GM03348 (cell line): ENCODE measurements at places on chromosomes 2 and 18.

GRCh38 chr18:45780568-45780967 is 44.9 kb upstream of the SIGLEC15 start:
- DNase-seq, result no peak

- DNase-seq, result no peak
Observed at GRCh38 chr18:1392046-1392445, 487.4 kb downstream of the ADCYAP1 start.

GRCh38 chr2:175516555-175516954 is 335.0 kb upstream of the ATP5MC3 start:
- no peak for DNase-seq

GRCh38 chr18:56327191-56327885 is 311.1 kb downstream of the TXNL1 start:
- DNase-seq, result peak; percentile 72

- DNase-seq, result no peak
Observed at GRCh38 chr18:32803568-32803967, 30.7 kb upstream of the KLHL14 start.

- DNase-seq, result no peak
Observed at GRCh38 chr2:72916743-72917137, 579 bp upstream of the EMX1 start.

- DNase-seq, result no peak
Observed at GRCh38 chr2:157587576-157587975, 41.1 kb downstream of the ACVR1C start.

DNA sequence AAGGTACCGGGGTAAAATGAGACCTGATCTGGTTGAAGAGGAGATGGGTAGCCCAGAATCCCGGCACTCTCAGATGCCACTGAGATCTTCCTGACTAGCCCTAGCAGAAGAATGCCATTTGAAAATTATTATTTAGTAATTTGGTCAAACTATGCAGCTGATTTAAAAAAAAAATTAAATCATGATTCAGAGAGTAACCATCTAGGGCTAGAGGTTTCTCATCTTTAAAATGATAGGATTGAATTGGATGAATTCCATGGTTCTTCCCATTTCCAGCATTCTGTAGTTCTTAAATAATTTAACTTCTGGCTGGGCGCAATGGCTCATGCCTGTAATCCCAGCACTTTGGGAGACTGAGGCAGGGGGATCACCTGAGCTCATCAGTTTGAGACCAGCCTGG is 106.1 kb downstream of the MYO1B start:
- DNase-seq, result peak; percentile 40

DNA sequence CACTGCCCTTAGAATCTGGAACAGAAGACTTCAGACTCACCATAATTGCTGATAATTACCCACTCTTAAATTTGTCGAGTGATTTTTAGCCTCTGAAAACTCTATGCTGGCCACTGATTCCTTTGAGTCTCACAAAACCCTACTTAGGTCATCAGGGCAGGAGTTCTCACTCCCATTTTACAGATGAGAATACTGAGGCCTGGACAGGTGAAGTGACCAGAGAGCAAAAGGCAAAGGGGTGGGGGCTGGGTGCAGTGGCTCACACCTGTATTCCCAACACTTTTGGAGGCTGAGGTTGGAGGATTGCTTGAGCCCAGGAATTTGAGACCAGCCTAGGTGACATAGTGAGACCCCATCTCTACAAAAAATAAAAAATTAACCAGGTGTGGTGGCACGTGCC is 34.8 kb upstream of the SLC35F6 start:
- no peak for DNase-seq

- DNase-seq, result no peak
Observed at GRCh38 chr2:60351321-60351720, 202.1 kb downstream of the BCL11A start.

GRCh38 chr18:33169218-33169617 is 271.3 kb downstream of the CCDC178 start:
- DNase-seq, result no peak

DNA sequence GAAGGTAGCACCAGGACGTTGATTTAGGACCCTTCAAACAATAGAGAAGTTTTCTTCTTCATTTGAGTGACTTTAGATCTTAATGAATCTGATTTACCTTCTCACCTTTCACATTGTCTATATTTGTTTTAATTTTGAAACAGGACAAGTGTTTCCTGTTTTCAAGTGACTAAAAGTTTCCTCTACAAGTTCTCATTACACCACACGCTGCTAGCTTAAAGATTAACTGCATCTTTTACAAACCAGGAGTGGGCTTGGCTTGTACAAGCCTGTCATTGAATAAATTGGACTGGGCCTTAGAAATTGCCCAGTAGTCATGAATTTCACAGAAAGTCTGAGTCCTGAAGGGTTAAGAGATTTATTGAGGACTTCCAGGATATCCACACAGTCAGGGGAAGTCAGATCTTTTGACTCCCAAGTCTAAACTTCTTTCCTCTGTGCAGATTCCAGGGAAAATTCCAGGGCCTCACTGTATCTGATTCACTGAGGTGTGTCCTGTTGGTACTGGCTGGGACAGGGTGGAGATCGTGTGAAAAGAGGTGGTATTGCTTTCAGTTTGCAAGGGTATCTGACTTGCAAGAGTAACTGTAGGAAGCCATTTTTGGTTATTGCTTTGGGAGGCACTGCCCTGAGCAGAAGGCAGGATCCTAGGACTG is 3.4 kb downstream of the SGPP2 start:
- DNase-seq, result no peak

DNA sequence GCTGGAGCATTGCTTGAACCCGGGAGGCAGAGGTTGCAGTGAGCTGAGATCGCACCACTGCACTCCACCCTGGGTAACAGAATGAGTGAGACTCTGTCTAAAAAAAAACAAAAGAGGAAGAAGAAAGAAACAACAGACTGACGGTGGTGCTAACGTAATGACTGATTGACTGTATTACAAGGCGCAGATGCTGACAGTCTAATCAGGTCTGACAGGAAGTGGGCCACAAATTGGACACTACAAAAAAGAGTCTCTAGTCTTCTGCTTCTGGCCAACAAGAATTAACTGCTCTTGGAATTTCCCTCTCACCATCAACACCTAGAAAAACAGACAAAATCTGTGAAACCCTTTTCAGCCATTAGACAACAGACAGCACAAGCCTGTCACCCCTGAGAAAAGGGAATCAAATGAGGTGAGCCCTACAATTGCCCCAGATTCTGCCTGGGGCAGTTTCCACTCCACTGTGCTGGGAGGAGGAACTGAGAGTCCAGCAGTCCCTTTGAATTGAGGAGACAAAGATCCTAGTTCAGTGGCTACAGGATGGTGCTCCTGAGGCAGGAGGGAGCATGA is 43.3 kb downstream of the SNED1 start:
- DNase-seq, result no peak

- no peak for DNase-seq
Observed at GRCh38 chr2:74001781-74002504, 17.2 kb downstream of the TET3 start.

DNA sequence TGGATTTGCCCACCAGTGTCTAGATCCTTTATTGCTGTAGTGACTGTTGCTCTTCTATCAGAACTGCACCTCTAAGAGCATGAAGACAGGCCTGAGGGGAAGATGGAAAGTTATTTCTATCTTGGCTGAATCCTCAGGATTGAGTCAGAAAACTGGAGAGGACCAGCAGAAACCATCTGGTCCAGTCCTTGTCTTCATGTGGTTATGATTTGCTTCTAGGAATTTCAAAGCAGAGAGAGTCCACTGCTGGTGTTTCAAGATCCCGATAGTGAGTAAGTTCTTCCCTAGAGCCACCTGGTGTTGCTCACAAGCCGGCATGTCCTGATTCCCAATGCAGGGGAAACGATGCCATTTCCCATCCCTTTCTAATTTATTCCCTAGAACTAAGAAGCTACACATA is 84.2 kb downstream of the NCKAP5 start:
- DNase-seq, result peak; percentile 78

DNA sequence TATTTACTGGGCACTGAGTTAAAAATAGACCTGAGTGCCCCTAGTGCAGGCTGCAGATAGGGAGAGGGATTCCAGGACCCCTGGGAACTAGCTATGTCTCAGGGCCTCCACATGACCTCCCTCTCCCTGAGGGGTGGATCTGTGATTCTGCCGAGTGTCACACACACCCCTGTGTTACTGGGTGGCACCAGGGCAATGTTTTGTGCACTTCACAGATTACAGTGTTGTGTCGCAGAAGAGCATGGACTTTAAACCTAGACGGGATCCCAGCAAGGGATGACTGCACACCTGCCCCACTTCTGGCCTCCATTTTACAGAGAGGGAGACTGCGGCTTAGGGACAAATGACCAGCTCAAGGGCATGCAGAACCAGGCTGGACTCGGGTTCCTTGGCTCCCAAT is 65.6 kb downstream of the ZFP36L2 start:
- DNase-seq, result no peak
